ENCODE measurements at places on chromosomes 13 and 19.
A peak's percentile ranks its signal among the peaks of the same experiment; 100 is the strongest.

DNA sequence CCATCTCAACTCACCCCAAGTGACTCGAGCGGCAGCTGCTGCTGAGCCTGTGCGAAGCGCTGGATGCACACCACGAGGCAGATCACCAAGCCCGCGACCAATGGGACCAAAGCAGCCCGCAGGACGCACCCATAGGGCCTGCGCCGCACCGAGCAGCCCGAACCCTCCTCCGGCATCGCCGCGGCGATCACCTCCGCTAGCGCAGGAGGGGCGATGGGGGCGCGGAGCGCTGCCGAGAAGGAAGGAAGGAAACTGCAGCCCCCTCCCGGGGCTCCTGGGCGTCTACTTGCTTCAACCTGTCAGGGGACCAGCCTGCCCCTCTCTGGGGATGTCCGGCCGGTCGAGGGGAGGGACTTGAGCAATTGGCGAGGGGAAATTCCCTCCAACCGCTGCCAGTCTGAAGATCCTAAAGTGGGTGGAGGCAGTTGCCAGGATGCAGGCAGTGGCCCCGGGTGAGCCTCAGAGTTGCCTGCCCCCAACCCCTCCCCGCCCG lies at the start of gene CD70:
TSS of gene CD70 (minus strand) at position 324 of the 493 bp plus-strand sequence. CDS start at position 176, 148 bp downstream.
- peak; percentile 41 for DNase-seq

- DNase-seq: no peak
Measured at GRCh38 chr19:55273978-55274707, 5.8 kb downstream of the HSPBP1 start.

DNA sequence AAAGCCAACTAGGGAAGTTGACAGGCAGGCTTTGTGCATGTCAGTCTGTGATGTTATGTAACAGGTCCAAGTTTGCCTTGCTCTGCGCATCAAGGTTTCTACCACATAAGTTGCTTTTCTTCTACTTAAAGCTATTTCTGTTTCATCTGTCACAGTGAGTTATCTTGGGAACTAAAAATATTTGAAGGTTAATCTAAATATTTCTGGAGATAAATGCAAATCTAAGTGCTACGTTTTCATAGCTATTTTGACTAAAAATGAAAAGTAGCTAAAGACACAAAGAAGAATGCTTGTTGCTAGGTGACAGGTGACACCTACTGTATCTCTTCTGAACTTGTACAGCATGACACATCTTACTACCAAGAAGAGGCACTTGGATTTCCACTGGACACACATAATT lies 135.6 kb downstream of the KLF12 start:
- no peak for DNase-seq

GRCh38 chr19:5192568-5192967 lies 148.0 kb downstream of the PTPRS start:
- no peak for DNase-seq

DNA sequence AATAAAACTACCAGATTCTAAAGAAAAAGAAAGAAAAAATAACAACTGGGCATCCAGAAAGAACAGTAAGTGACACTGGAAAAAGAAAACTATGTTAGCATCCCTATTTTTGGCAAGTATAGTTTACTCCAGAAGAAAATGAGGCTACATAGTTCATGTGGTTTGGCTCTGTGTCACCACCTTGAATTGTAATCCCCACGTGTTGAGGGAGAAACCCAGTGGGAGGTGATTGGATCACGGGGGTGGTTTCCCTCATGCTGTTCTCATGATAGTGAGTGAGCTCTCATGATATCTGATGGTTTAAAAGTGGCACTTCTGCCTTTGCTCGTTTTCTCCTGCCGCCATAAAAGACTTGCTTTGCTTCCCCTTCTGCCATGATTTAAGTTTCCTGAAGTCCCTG lies 76.9 kb downstream of the ITGBL1 start:
- DNase-seq: peak; percentile 1

GRCh38 chr19:50377517-50377916 lies 1.3 kb downstream of the NR1H2 start:
- no peak for DNase-seq

- DNase-seq: no peak
Measured at GRCh38 chr19:31261603-31262212, 87.5 kb downstream of the TSHZ3 start.

DNA sequence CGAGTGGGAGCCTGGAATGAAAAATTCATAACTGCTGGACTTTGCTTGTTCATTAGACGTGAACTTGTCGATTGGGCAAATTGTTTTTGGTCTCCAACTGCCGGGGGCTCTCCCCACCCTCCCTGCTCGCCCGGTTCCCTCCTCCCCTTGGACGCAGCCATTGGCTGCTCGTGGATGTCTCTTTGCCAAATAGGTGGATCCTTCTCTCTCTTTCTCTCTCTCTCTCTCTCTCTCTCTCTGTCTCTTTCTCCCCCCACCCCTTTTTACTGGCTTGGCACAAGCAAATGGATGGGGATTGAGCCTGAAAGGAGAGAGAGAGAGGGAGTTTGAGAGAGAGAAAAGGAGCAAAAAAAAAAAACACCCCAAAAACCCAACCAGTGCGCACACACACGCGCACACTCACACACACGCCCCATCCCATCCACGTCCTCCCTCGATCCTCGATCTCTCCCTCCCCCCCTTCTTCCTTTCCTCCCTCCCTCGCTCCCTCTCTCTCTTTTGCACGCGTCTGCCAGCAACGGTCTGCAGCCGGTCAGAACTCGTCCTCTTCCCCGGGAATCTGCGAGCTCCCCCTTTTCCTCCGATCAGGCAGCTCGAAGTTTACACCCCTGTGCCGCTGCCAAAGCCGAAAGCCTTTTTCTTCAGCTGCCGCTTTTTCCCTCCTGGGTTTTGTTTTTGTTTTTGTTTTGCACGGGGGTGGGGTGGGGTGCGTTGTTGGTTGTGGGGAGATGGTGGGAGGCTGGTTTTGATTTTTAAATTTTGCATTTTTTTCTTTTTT lies 27.8 kb downstream of the NFIX start:
- no peak for DNase-seq

GRCh38 chr13:27374126-27374613 lies 50.2 kb upstream of the GTF3A start:
- DNase-seq: no peak

DNA sequence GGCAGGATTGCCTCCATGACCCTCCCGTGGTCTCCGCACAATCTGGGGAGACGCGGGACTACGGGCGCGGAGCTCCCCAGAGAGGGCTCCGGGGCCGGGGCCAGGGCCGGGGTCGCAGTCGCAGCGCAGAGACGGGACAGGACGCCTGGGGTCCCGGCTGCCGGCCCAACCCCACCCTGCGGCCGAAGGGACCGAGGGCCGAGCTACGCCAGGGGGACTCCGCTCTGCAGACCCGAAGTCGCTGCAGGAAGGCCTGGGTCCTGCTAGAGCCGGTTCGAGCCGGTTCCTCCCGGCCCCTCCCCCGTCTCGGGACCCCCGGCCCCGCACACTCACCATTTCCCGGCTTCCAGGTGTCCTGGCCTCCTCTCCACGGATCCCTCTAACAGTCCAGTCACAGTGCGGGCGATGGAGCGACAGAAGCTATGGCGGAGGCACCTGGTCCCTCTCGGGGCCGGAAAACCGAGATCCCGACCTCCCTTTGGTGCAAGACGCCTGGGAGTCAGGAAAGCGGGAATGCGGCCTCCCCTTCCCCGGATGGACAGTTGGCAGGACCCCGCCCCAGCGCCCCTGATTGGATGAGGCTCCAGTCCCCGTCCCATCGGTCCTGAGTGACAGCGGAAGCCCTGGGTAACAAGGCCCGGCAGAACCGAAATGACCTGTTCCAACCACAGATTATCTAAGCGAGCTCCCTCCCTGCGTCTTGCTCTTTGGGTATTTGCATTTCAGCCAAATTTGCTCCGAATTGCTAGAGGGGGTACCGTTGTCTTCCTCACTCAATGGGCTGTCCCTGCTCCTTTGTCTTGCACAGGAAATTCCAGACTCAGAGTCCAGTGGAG lies at the start of gene ZNF625:
TSS of gene ZNF625 (minus strand) at position 512 of the 836 bp plus-strand sequence. CDS start at position 336, 176 bp downstream.
- no peak for DNase-seq

DNA sequence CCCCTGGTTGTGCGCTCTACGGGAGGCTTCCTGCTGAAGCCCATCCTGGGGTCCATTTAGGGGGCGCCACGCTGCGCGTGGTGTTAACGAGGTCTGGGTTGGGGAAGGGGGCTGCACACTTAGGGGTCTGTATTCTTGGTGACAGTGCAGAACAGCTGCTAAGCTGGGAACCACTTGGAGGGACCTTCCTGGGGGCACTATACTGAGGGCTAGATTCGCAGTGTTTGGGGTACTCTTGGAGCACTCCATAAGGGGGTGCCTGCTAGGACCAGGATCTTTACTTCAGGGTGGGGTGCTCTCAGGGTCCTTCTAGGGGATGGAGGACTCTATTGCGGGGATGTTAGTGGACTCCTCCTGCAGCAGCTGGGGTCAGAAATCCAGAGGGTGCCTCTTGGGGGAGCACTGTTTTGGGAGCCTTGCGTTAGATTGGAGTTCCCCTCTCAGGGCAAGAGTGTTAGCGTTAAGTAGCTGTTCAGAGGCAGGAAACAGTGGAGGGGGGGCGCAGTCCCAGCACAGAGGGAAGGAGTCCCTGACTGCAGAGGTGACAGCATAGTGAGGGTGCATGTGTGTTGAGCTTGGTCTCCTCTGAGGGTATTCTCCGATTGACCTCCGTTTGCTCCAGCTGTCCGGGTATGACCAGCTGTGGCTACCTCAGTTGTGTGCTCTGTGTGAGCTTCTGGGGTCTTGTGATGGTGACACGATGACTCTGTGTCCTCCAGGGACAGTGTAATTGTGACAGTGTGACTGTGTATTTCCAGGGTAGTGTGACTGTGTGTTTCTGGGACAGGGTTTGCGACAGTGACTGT lies 1.1 kb downstream of the PDE4A start:
- no peak for DNase-seq

DNA sequence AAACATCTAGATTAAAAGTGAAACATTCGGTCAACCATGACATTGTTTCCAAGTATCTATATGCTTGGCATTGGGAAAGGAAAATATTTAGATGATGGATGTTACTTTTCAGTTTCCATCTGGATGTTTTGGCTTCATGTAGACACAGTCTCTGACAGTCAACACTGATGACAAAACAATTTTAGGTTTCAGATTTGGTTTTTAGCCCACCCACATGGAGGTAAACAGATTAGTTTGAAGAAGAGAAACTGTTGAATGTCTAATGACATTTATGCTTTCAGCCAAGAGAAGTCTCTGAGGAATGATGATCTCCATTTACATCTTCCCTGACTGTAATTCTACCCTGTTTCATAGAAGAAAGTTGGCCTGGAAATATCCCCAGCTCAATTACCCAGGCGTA lies 379.1 kb downstream of the SLITRK6 start:
- no peak for DNase-seq

DNA sequence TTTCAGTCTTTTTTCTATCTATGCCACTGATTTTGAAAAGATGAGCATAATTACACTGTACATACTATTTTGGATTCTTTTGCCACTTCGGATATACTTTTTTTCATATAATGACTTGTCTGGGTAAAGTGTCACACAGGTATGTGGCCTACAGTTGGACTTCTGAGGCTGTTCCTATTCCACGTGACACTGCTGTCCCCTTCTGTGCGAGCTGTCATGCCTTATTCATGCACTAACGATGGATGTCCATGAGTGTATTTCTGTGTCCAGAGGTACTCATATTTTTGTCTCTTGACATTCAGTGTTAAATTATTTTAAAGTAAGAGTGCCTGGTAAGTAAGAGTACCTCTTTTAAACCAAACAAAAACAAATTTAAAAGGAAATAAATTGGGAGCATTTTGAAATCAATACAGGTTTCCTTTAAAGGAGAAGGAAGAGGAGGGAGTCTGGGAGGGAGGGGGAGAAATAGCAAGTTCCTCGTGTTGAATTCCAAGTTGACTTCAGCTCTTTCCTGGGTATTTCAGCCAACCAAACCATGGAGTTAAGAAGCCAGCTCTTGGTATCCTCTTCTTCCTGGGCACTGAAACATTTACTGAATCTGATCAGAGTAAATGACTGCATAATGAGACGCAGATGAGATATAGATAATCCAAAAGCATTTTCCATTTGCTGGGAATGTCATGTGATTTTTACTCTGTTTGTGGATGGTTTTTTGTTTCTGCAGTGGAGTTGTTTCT lies 61.3 kb downstream of the TNFRSF19 start:
- DNase-seq: no peak

GRCh38 chr13:36046672-36047071 lies 84.5 kb downstream of the DCLK1 start:
- no peak for DNase-seq

DNA sequence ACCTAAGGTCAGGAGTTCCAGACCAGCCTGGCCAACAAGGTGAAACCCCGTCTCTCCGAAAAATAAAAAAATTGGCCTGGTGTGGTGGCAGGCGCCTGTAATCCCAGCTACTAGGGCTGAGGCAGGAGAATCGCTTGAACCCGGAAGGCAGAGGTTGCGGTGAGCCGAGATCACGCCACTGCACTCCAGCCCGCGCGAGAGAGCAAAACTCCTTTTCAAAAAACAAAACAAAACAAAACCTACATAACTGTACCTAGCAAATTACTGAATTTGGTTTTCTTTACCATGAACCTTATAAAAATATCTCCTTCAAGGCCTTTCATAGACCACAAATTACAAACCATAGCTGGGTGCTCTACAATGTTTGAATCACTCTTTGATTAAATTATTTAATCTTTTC lies 760 bp downstream of the ZNF91 start:
- DNase-seq: peak; percentile 45

DNA sequence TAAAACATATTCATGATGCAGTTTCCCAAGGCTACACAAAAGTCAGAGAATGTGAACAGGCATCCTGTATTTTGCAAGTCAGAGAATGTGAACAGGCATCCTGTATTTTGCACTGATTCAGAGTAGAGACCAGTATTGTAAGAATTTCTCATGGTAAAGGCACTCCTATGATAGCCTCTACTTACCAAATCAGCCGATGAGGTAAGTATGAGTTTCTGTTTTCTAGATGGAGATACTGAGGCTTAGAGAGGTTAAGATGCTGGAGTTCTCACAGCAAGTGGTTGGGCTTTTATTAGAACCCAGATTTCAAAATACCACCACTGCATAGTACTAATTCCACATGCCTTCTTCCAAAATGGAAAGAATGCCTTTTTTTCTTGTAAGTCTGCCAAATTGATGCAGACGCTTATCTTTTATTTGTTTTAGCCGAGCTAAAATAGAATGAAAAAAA lies 12.3 kb downstream of the TPT1 start:
- DNase-seq: no peak

GRCh38 chr13:73956795-73957408 lies 177.3 kb downstream of the KLF12 start:
- no peak for DNase-seq

DNA sequence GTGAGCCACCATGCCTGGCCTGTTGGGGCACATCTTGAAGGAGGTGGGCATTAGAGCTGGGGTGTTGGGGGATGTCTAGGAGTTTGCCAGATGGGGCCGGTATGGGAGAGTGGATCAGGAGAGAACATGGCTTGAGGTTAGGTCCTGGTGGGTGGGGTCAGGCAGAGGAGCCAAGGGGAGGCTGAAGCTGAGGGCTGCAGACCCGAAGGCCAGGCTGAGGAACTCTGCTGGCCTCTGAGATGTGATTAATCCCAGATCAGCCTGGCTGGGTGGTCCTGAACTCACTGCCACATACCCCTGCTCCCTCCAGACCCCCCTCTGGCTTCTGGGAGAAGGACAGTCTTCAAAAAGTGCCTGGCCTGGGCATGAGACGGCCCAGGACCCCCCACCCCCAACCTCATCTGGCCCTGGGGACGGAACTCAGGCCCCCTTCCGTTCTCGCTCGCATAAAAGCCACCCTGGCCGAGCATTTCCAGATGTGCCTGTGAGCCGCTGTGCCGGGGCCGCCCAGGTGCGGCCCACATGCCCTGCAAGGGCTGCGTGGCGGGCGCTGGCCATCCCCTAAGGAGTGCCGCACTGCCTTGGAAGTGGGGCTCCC lies 2.7 kb downstream of the FSTL3 start:
- DNase-seq: no peak

GRCh38 chr13:93709506-93710244 lies 483.1 kb downstream of the GPC6 start:
- DNase-seq: no peak

- no peak for DNase-seq
Measured at GRCh38 chr19:50717891-50718254, 1.7 kb downstream of the SHANK1 start.
